SW480 (cell line): ENCODE measurements at places on chromosomes 1 and 21.

GRCh38 chr1:19073311-19074186, 117.1 kb upstream of the IFFO2 start:
- DNase-seq, result no peak

DNA sequence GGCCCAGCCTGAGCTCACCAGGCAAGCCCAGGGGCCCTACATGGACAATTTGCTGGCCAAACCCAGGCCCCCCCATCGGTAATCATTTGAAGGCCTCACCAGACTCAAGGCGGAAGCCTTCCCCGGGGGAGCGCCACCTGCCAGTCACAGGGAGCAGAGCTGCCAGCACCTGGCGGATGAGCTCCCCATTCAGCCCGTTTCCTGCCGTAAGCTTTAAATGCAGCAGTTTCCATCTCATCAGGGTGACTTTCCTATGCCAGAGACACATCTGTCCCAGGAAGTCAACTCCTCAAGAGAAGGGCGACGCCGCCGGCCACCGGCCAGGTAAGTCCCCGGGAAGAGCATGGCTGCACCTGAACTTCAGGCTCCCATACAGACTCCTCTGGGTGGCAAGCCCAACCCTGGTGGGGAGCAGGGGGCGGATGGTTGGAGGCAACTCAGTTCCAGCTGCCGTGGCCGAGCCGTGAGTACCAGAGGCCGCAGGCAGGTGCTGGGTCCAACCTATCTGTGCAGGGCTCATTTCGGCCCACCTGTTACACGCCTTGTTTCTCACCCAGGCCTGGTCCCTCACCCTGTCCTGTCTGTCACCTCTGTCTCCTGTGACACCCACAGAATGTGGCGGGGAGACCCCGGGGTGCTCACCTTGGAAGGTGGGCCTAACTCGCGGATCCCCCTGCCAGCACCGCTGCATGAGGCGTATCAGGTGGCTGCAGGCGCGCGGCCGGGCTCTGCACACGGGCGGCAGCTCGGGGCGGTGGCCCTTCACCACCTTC, 20.7 kb downstream of the RIPK4 start:
- no peak for DNase-seq

DNA sequence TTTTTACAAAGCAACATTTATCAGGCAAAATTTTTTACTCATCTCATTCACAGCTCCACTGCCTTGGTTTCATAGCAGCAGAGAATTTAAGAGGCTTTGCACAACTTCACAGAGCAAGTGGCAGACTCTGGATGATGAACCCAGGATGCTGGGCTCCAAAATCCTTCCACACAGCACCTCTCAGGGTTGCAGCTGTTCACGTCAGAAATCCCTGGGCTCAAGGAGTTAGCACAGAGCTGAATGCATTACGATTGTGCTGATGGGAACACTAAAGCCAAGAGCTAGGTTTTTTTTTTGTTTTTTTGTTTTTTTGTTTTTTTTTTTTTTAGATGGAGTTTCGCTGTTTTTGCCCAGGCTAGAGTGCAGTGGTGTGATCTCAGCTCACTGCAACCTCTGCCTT, 2.4 kb upstream of the HTR6 start:
- DNase-seq, result no peak

GRCh38 chr1:47024141-47024801, 802 bp downstream of the CYP4X1 start:
- DNase-seq, result no peak

DNA sequence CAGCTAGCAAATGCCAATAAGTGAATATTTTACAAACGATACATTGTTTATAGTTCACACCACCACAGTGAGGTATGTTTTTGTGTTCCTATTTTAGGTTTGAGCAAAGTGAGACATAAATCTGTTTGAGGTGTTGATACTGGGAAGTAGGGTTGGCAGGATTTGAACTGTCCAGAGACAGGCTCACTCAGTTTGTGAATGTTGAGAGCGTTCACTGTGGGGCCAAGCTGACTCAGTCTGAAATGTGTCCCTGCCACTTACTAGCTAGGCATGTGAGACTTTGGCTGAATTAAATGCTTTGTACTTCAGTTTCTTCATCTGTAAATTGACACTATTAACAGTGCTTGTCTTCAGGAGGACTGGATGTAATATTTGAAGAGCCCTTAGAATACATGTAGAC, 35.1 kb downstream of the DIRAS3 start:
- DNase-seq, result no peak
